CD4-positive, alpha-beta T cell treated with Interferon gamma for 1 hour (primary cell): ENCODE measurements at places on chromosomes 7 and 10.
A peak's percentile ranks its signal among the peaks of the same experiment; 100 is the strongest.

GRCh38 chr7:55190511-55191160, 171.8 kb downstream of the EGFR start:
- no peak for DNase-seq

GRCh38 chr7:129494041-129494440, 8.3 kb upstream of the SMKR1 start:
- DNase-seq: no peak

DNA sequence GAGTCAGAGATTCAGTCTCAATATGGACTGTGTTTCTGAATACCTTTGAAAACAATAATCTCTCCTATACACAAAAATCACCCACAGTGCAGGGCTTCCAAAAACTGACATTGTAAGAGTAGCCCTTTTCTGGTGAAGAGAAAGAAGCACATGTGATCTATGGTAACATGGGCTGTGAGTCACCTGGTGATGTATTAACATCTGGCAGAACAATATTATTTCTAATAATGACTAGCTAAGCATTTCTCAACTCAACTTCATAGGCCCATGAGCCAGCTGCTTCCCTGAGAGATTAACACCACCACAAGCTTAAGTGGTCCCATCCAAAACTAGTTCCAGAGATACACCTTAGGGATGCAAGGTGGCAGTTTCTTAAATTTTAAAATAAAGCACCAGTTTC, 331.0 kb upstream of the NRP1 start:
- DNase-seq: no peak

GRCh38 chr7:48098846-48099245, 9.8 kb downstream of the UPP1 start:
- DNase-seq: no peak

DNA sequence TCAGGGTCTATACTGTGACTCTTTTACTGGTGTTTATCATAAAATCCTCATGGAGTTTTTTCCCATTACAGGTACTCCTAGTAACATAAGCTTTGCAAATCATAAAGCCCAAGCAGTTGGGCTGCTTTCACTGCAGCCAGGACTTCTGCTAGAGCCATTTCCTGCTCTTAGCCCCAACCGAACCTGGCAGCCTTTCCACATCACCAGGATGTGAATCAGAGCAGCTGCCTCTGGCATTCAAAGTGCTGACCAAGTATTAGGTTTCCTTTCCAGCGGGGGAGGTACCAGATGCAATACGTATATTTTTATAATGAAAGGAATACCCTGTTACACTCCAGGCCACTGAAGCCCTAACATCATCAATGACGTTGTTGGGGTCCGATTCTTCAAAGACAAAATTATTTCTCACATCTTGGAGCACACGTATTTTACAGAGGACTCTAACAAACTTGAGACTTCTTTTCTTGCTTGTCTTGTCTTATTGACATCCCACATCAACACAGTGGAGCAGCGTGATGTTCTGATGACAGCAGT, 3.6 kb upstream of the HTR5A start:
- DNase-seq: no peak

DNA sequence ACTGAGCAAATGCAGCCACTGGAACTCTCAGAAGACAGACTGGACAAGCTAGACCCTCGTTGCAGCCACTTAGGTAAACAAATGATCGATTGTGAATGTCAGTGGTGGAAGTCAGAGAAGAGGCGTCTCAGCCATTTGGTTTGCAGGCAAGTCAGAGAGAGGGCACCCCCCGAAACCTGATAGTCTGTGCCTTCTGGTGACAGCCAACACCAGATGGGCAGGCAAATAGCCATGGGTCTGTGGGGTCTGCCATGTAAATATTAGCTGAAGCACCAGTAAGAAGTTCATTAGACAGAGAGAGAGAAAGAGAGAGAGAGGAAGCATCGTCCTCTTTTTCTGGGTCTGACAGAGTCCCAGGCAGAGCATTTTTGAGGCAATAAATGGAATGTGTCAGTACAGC, 5.4 kb downstream of the PPP1R17 start:
- DNase-seq: no peak

- DNase-seq: no peak
These were observed 100.4 kb upstream of the PDGFA start for GRCh38 chr7:620056-620455.

- peak; percentile 12 for DNase-seq
These were observed 112.4 kb downstream of the CDK6 start for GRCh38 chr7:92723943-92724342.

DNA sequence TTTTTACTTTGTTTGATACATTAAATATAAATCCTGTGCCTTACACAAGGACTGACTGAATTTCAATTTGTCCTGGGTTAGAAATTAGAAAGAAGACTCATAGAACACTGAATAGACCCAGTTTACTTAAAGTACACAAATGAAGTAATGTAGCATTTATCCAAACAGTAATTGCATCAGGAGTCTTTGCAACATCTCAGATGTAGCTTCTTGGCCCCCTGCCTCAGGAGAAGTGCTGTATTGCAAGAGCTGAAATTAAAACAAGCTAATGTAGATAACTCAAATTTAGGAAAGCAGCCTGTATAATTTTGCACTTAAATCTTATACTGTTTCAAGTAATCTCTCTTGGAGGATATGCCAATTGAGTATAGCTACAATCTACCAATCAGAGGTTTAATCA, 54.3 kb upstream of the KCND2 start:
- DNase-seq: no peak

- no peak for DNase-seq
These were observed 11.9 kb downstream of the RHEB start for GRCh38 chr7:151507806-151508205.

GRCh38 chr7:124893140-124893827, 36.3 kb downstream of the POT1 start:
- no peak for DNase-seq

DNA sequence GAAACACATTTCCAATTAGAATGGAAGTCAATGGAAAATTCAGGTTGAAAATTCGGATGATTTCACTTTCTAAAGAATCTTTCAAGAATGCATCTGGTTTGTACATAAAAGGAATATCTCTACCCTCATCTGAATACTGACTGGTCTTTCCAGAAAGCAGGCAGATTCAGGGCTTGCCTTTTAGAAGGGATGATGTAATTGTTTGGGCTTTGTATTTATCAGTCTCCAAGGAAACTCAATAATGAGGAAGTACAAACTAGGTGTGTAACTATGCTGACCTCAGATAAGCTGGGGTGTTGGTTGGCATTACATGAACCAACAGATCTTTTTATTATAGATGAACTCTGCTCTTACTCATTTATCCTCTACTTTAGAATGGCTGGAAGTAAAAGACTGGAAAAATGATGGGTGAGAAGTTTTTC, 24.1 kb downstream of the PDLIM1 start:
- DNase-seq: peak; percentile 25

- DNase-seq: peak; percentile 80
These were observed at the start of gene TMEM140 for GRCh38 chr7:135147899-135148721. Gene TMEM140, plus strand, starts transcription at chr7:135148072. Its CDS starts 16,370 bp downstream, at chr7:135164442.

- DNase-seq: no peak
These were observed 193.5 kb upstream of the SP8 start for GRCh38 chr7:20980232-20980631.

GRCh38 chr10:88315755-88316154, 267.4 kb downstream of the RNLS start:
- no peak for DNase-seq

GRCh38 chr7:38054199-38054598, 123.8 kb upstream of the STARD3NL start:
- DNase-seq: no peak

DNA sequence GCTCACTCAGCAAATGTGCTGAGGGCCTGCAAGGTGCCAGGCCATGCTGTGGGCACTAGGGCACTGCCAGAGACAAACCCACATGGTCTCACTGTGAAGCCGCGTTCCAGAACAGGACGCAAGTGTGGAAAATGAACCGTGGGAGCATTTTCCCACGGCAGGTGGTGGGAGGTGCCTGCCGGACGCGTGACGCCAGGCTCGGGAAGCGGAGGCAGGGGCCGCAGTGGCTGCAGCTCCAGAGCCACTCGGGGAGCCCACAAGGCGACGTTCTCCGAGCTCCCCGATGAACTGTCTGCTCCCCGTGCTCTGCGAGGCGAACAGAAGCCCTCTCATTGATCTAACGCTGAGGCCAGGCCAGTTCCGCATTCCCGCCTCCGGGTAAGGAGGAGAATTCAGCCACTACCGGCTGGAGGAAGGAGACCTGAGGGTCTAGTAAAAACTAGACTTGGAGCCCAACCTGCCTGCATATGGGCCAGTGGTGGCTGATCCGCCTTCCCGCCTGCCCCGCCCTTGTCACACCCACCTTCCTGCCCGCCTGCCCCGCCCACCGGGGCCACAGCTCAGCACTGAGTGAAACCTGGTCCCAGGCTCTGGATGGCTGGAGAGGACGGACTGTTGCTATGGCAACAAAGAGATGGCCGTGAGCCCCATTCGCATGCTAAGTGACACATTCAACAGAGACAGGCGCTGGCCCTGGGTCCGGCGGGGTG, 13.1 kb downstream of the ADGRA1 start:
- DNase-seq: no peak

GRCh38 chr10:33263453-33263852, 71.0 kb downstream of the NRP1 start:
- no peak for DNase-seq
